ENCODE measurements at places on chromosomes 5 and 9.

- no peak for DNase-seq
Observed at GRCh38 chr9:32424616-32425015, 40.2 kb downstream of the ACO1 start.

DNA sequence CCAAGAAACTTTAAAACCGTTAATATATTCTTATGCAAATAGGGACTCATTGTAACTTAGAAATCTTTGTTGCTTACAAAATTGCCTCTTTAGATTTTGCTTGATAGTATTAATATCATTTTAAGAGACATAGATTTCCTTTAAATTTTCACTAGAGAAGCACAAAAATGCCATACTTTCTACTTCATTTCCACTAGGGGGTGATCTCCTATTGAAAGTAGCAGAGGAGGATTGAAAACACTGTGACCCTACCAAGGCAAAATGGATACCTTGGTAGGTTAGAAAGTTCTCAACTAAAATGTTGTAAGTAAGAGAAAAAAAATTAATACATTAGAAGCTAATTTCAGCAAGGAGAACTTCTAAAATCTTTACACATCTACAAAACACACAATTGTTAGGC, 204.9 kb downstream of the CHSY3 start:
- no peak for DNase-seq

- no peak for DNase-seq
Observed at GRCh38 chr9:21432672-21433425, 7.4 kb upstream of the IFNA1 start.

DNA sequence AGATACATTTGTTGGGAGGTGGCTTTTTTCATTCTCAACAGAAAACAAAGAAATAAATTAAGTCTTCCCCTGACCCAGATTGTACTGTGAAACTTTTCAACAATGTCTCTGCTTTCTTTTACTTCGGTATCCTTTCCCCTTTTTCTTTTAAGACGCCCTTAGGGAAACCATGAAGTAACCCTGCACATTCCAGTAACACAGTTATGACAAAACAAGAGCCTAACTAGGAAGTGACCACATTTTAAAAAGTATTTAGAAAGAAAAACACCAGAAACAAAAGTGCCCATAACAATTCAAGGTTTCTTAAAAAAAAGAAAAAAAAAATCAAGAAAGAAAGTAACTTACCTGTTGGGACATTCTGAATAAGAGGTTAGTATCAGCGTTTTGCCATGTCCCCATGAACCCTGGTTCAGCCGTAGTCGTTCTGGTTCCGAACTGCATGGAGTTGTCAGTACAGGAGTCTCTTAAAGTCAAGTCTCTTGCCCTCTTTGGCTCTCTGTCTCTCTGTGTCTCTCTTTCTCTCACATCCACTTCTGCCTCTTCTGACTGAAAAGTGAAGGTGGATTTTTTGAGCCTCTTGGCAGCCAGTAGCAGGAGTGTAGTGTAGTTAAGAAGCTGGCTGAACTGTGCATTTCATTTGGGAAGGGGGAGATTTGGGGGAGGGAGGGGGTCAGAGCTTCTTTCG, 142.9 kb downstream of the BNC2 start:
- no peak for DNase-seq

DNA sequence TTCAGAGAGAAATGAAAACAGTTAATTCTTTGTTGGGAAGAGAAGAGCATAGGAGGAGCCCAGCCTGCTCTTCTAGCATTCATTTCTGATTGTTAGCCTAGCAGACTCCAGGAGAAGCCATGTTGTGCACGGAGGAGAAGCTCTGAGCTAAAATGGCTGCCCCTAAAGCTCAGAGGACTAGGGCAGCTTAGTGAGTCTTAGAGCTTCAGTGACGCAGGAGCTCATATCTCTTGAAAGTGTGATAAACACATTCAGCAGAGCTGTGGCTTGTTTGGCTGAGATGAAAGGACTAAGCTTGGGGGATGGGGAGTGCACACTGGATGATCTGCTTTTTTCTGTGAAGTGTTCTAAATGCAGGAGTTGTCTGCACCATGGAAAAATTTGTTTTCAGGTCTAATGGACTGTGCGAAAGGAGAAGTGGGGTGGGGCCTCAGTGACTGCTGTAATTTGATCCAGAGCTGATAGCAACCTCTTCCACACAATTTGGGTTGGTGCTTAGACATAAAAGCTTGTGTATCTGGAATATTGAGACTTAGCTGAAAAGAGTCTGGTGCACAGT, 58.5 kb downstream of the ZNF462 start:
- no peak for DNase-seq

- DNase-seq, result no peak
Observed at GRCh38 chr9:107175041-107175440, 108.0 kb upstream of the RAD23B start.

GRCh38 chr9:112380825-112381221, 915 bp downstream of the HSDL2 start:
- DNase-seq, result no peak

- no peak for DNase-seq
Observed at GRCh38 chr9:128635266-128636023, 21.2 kb downstream of the DYNC2I2 start.

GRCh38 chr9:121218357-121219027, 16.8 kb upstream of the RAB14 start:
- no peak for DNase-seq

- no peak for DNase-seq
Observed at GRCh38 chr5:62460578-62460983, 48.0 kb downstream of the IPO11 start.

GRCh38 chr9:129944506-129945116, 98.4 kb downstream of the FNBP1 start:
- DNase-seq, result no peak

DNA sequence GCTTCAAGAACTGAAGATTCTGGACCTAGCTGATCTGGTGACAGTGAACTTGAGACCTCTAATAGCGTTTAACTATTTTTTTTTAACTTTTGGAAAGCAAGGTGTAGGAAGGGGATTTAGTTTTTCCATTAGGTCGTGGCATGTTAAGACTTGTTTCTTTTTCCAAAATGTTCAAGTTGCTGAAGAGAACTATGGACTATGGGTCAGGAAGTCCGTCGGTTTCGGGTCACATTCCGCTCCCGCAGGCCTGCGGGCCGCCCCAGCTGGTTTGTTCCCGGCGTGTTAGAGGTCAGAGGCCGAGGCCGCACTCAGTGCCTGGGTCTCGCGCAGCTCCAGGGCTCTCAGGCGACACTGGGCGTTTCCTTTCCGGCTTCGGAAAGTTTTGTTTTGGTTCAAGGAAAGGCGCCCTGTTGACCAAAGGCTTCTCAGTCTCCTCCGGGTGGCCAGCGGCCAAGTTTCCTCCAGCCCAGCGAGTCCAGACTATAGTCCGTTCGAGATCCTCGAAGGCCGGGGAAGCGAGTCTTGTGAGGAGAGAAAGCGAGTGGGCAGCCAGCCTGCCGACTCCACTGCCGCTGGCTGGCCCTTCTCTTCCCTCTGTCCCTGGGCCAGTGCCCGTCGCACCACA, 586 bp upstream of the FCHO2 start:
- no peak for DNase-seq

GRCh38 chr9:131856105-131856504, 116.2 kb upstream of the RAPGEF1 start:
- DNase-seq, result no peak

DNA sequence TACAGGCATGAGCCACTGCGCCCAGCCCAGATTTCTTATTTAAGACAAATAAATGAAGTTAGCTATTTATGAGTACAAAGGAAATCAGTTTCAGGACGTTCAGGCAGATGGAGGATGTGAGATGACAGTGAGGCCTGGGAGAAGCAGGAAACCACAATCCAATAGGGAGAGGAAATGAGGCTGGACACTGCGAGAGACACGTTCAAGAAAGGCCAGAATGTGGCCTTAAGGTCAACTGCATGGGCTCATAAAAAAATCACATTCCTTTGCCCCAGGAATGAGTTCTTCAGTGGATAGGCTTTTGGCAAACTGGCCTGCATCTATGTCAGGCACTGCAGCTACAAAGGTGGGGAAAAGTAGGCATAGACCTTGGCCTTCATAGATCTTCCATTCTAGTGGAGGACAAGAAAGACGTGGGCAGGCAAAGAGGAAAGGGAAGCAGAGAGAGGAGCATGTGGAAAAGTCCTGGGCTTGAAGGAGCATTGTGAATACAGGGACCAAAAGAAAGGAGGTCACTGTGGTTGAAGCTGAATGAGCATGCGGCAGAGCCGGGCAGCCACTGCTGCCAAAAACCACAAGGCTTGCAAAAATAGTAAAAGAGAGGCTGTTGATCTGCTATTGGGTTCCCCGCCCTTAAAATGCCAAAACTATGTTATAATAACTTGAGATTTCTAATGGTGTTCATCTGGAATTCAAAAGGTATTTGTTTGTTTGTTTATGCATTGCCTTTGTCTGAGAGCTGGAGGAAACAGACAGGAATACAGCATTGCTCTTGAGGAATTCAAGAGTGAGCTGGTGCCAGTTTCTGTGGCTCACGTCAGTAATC, 133.0 kb downstream of the GNA14 start:
- DNase-seq, result no peak

DNA sequence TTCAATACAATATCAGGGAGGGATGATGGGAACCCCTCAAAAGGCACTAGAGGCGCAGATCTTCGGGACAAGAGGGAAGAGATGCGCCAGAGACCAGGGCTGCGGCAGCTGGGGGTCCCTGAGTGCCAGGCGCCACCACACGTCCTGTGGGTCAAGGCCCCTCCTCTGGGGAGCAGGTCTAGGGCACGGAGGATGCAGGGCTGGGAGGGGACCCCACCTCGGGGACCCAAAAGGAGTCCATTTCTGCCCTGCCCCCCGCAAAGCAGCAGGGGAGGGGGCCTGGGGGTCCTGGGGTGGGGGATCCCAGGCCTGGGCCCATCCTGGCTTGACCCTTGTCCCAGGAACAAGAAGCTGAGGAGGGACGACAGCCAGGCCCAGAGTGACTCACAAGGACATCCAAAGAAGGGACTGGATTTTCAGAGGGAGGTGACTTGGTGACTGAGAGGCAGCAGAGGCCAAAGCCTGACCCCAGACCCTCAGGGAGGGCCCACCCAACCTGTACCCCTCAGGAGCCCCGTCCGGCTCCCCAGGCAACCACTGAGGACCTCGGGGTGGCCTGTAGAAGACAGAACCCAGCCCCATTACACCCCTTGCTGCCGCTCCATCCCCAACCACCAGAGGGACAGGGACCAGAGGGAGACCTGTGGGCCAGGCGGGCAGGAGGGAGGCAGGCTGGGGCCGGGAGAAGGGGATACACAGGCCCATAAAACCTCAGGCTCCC, 54.2 kb downstream of the LRSAM1 start:
- DNase-seq, result no peak

DNA sequence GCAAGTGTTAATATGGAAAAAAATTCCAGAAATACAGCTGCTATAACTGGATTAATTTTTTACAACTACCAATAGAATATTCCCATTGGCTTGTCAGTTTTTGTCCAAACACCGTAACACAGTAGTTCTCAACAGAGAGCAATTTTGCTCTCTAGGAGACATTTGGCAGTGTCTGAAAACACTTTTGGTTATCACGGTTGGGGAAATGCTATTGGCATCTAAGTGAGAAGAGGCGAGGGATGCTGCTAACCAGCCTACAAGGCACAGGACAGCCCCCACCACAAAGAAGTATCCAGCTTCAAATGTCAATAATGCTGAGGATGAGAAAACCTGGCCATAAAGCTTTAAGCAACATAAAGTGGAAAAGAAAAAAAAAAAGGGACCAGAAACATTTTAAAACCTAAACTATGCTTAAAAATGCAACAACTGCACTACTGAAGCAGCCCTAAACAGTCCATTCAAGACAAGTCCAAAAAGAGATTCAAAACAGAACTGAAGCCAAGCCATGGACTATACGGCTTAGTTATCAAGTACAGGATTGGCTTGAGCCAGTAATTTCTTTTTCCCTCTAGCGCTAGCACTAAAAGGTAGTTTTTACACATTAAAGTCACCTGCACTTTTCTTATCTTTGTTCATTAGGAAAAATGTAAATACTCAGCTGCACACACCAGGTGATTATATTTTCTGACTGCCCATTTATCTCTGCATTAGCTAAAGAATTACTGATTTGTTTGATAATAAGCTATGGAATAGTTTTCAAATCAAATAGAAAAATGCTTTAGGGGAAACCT, 83.9 kb downstream of the NR3C1 start:
- DNase-seq, result no peak
